ENCODE measurements at places on chromosomes 16 and 17.
A peak's percentile ranks its signal among the peaks of the same experiment; 100 is the strongest.

DNA sequence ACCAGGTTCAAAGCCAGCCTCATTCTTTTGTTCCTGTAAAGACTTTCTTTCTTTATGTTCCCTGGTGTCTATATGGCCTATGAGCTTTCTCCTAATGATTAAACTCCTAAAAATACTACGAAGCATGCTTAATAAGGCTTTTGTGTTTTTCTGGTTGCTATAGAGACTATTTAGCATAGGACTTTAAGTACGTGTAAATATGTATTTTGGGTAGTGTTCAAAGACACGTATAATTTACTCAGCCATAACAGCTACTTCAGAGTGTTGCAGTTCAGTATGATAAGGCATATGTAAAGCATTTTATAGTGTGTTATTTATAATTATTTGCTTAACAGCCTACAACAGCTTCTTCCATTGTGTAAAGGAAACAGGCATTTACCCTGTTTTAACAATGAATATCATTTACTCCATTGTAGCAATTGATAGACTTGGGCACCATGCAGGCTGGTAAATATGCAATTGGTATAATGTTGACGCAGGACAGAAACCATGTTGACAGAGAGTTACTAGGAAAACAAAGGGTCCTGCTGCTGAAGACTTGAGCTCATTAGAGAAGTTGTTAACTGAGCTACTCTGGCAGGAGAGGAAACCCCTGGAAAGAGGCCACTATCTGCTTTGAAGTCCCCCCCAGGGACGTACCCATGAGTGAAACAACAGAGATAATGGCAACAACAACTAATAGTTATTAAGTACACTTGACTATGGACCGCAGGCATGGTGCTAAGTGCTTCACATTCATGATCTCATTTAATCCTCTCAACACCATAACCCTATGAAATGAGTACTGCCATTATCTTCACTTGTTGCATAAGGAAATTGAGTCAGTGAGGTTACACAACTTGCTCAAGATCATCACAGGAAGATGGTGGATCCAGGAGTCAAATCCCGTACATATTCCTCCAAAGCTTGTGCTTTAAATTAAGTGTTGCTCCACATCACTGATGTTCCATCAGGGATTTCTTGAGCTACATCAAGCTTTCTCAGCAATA lies 342.2 kb upstream of the DYNLRB2 start:
- DNase-seq = no peak

- DNase-seq = no peak
These were observed 449.8 kb downstream of the SHISA9 start for GRCh38 chr16:13351181-13351580.

DNA sequence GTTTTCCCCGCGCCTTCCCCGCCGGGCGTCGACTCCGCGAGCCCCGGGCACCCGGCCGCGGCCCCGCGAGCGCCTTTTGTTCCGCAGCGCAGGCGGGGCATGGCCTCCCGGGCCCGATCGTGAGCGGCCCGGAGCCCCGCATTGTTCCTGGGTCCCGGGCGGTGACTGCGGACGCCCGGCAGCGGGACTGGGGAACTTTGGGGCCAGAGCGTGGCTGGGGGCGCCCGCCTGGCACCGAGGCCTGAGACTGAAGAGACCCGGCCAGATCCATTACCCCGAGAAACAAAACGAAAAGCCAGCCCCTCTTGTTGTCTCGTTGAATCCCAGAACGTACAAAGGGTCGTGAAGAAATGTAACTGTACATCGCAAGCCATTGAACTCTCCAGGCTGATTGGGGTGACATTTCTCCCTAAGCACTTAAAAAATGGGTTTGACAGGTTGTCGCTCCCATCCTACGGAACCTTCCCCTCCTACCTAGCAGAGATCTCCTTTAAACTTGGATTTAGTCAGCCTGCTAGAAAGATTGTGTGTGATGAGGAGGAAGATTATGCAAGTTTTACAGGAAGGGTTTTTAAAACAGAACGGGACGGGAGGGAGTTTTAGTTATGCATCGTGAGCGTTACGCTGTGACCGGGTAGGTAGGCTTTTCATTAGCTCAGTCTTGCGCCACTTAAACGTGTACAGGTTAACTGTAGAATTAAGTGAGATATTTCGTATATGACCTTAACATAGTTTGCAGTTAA lies 825 bp downstream of the METTL9 start:
- DNase-seq = no peak

DNA sequence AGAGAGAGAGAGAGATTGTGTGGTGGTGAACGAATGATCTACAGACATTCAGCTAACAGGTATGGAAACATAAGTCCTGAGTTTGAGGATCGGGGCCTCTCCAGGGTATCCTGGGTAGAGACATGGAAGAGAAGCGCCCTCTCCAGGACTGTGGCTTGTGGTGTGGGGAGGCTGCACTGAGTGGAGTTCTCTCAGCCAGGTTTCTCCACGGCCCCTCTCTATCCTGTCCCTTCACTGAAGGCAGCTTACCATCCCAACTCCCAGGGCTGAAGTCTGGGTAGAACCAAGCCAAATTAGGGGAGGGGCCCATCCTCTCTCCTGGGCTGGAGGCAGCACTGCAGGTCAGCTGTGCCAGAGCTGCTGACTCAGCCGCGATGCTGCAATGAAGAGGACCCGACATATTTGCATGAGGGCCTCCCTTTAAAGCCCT lies 6.2 kb downstream of the C1QL1 start:
- DNase-seq = no peak

DNA sequence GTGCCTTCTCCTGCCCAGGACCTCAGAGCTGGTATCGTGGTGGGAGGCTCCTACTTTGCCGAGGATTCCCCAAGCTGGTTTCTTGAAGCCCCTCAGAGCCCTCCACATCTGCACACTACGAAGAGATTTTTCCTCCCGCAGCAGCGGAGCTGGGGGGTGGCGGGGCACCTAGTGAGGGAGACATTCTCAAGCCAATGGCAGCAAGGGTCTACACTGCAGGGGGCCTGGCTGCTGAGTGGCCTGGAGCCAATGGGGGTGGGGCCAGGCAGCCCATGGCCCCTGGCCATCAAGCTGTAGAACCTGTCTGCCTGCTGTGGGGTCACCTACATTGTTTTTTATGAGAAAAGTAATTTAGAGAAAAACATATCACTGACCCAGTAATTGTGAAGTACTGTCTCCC lies 5.0 kb downstream of the SLC26A11 start:
- DNase-seq = no peak

- no peak for DNase-seq
These were observed 5.7 kb upstream of the KCNJ12 start for GRCh38 chr17:21370430-21370829.

DNA sequence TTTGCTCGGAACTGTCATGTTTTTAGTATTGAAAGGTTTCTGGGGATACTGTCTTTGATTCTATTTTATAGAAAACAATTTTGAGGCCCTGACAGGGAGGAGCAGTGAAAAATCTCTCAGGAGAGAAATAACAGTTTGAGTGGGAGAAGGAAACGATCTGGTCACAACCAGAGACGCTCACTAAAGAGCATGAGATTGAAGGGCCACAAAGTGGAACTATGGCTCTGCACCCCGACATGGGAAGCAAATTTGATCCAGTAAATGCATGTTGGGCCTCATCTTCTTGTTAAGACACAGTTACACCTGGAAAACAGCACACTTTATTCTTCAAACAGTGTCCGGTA lies 492 bp downstream of the ERAL1 start:
- DNase-seq = no peak

DNA sequence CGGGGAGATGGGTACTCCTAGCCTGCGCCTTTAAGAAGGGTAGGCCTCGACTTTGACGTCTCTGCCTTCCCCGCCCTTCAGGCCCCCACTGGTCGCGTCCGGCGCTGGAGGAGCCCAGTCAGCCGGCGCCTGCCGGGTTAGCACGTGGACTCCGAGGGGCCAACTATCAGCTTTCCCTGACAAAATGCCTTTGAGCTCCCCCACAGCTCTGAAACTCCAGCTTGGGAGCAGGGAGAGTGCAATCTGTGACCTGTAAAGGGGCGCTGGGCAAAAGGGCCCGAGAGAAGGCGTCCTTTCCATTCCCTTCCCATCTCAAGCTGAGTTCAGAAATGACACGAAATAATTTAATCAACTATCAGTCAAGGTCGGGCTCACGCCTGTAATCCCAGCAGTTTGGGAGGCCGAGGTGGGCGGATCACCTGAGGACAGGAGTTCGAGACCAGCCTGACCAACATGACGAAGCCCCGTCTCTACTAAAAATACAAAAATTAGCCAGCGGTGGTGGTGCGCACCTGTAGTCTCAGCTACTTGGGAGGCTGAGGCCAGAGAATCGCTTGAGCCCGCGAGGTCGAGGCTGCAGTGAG lies 2.3 kb upstream of the SLC25A39 start:
- peak; percentile 90 for DNase-seq

DNA sequence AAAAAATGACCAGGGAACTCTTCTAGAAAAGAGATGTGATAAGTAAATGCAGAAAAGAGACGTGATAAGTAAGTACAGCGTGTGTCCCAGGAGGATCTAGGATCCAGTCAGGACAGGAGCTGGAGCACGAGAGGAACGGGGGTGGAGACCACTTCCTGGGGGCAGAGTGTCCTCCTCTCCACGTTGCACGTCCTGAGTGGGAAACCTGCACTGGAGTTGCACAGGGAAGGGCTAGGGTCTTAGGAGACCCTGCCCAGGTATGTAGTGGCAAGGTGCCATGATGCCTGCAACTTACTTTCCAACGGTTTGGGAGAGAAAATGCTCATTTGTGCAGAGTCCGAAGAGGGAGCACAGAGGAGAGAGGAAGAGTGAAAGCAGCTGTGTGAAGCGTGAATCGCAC lies 55.8 kb downstream of the RNF213 start:
- DNase-seq = no peak

GRCh38 chr17:47275245-47275984 lies 21.8 kb downstream of the ITGB3 start:
- no peak for DNase-seq

All from effector memory CD4-positive, alpha-beta T cell (primary cell).